ENCODE measurements at places on chromosomes 6 and 20.

DNA sequence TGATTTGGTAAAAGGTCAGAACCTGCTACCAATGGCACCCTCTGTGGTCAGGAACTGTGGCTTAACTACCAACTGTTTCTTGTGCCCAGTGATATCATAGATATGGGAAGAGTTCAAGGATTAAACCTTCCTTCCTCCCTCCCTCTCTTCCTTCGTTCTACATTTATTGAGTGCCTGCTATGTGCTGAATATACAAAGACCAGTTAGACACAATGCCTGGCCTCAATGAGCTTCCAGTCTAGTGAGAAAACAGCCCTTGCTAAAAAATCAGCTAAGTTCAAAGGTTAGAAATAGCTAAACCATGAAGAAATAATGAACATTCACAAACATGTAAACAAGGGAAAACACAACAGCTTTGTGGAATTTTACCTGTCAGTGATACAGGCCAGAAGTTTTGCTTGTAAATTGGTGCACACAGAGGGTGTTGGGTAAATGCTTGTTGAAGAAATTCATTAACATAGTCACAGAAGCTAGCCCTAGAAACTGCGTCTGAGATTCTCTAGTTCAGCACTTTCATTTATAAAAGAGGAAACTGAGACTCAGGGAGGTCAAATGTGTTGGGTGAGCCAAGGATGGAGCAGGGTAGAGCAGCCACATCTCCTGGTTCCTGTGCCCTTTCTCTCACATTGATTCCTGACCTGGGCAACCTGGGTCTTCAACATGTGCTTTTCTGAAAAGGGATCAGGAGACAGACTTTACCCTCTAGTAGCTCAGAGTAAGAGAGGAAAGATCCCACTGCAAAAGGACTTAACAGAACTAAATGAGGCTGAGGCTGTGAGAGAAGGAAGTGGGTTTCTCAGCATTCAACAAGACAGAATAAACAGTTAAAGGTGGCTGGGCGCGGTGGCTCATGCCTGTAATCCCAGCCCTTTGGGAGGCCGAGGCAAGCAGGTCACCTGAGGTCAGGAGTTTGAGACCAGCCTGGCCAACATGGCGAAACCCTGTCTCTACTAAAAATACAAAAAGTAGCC lies 14.4 kb upstream of the FOXO3 start:
- DNase-seq, result no peak
- H3K4me3 ChIP-seq, result no peak overlapping the region
- no peaks in the 10 kb centered on the region for H3K36me3 ChIP-seq
- peaks cover 5% of the 10 kb centered on the region for H3K4me1 ChIP-seq
- peaks cover 11% of the 10 kb centered on the region for H3K27me3 ChIP-seq
- no peak overlapping the region for H3K27ac ChIP-seq

DNA sequence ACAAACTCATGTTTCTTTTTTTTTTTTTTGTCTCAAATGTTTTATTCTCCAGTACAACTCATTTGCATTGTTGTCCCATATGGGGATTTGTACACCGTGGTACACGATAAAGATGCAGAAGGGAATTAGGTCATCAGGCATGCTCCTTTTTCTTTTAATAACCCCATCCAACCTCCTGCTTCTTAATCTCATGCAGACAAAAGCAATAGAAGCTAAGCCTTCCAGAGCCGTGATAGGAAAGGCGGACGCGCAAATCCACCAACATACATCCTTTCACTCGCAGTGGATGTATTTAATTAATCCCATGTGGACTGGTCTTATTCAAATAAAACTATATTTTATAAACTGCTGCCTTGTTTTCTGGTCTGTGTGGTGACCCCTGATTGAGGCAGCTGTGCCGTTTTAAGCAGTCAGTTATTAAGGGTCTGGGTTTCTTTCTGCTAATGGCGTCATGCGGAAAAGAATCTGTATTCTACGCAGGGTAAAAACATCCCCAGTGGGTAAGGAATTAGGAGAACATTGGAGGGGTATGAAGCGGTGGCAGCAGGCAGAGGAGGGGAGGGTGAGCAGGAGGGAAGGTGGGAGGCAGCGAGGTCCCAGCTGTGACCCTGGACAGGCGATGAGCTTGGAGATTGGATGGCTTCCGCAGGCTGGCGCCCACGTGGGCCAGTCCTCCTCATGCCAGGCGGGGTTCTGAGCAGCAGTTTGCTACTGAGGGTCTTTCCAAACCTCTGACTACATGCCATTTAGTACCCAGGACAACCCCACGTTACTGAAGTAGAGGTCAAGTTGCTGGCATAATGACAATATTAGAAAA lies 172.8 kb downstream of the LINC00237 start:
- H3K27ac ChIP-seq, result no peak overlapping the region
- no peak for DNase-seq
- H3K4me1 ChIP-seq, result no peaks in the 10 kb centered on the region
- no peaks in the 10 kb centered on the region for H3K36me3 ChIP-seq
- peaks cover 3% of the 10 kb centered on the region for H3K27me3 ChIP-seq

GRCh38 chr20:51127713-51128112 lies 104.8 kb upstream of the KCNG1 start:
- peaks cover 33% of the 10 kb centered on the region for H3K27me3 ChIP-seq
- no peaks in the 10 kb centered on the region for H3K4me1 ChIP-seq
- H3K27ac ChIP-seq, result no peak overlapping the region
- no peak for DNase-seq

DNA sequence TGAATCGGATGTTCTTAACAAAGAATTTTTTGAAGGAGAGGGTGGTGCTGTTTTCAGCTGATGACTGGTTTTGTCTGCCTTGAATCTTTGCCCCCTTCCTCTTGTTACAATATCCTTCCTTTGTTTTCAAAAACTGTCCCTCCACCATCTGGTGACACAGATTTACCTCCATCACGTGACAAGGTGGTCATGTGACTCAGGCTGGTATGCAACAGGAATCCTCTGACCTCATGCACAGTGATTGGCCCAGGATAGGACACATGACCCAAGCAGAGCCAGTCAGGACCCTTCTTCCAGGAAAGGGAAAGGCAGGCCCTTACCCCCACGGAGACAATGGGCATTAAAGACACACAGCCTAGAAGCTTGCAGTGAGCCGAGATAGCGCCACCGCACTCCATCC lies 84.7 kb upstream of the MC3R start:
- no peak for DNase-seq
- H3K27ac ChIP-seq, result no peak overlapping the region
- no peaks in the 10 kb centered on the region for H3K4me1 ChIP-seq
- no peak overlapping the region for H3K4me3 ChIP-seq

- no peak for DNase-seq
- H3K27me3 ChIP-seq, result no peaks in the 10 kb centered on the region
- no peaks in the 10 kb centered on the region for H3K36me3 ChIP-seq
- no peak overlapping the region for H3K27ac ChIP-seq
- no peak overlapping the region for H3K4me3 ChIP-seq
Measured at GRCh38 chr6:15630202-15630601, 32.6 kb downstream of the DTNBP1 start.

DNA sequence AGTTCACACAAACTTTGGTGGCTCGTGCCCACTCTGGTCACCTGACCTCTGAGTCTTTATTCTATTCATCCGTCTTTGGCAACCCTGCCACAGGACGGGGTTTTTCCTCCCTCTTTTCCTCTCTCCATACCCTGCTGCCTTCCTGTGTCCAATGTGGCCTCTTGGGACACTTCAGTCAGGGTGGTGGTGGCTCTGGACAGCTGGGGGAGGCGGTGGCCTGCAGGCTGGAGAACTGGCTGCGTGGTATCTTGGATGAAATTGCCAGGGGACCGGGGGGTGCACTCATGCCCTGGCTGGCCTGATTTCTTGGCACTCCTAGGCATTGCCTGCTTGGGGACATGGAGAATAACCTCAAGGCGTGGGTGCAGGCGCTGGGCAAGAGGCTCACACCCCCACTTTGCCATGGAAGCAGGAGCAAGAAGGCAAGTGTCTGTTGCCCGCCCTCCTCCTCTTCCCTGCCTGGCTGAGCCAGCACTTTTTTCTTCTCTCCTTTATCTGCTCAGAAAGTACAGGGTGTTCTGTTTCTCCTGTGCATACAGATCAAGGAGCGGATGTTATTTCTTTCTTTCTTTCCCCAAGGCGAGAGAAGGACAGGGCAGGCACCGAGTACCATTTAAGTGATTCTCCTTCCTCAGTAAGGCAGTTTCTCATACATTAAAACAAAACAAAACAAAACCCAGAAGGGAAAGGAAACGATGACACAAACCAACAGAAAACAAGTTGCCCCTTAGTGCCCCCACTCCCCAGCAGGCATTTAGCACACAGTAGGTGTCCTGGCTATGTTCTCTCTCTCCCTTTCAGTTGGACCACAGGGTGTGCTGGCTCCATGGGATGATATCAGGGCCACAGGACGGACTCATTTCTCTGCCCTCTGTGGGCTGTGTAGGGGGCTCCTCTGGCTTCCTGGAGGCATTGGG lies 155.5 kb upstream of the RNF24 start:
- no peak for DNase-seq
- H3K27ac ChIP-seq, result peak overlapping the region; percentile 91
- peaks cover 3% of the 10 kb centered on the region for H3K36me3 ChIP-seq
- H3K4me1 ChIP-seq, result peaks cover 65% of the 10 kb centered on the region
- peak overlapping the region; percentile 64 for H3K4me3 ChIP-seq
- no peaks in the 10 kb centered on the region for H3K27me3 ChIP-seq

DNA sequence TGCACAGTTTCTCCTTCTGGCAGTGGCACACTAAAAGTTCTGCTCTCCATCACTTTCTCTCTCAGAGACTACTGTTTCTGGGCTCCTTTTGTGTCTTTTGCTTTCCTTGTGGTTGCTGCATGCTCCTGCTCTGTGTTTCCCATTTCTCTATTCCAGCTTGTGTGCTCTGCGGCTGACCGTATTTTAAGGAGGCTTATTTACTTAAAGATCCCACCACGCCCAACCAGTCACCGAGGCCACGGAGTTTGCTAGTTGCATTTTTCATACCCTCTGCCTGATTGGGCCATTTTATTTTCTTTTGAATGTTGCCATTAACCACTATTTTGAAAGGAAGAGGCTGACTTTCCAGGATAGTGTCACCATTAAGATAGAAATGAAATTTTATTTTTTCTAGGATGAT lies 626.4 kb upstream of the MMS22L start:
- H3K27me3 ChIP-seq, result no peaks in the 10 kb centered on the region
- H3K4me1 ChIP-seq, result no peaks in the 10 kb centered on the region
- DNase-seq, result no peak
- no peak overlapping the region for H3K4me3 ChIP-seq
- no peaks in the 10 kb centered on the region for H3K36me3 ChIP-seq

- peaks cover 38% of the 10 kb centered on the region for H3K27me3 ChIP-seq
- peaks cover 11% of the 10 kb centered on the region for H3K4me1 ChIP-seq
- DNase-seq, result no peak
- H3K4me3 ChIP-seq, result no peak within 1 kb of the TSS
- H3K36me3 ChIP-seq, result no peaks in the 10 kb centered on the region
Measured at GRCh38 chr20:21513881-21514540, at the start of gene NKX2-2. Gene NKX2-2, minus strand, starts transcription at chr20:21514064. Its CDS starts 395 bp downstream, at chr20:21513669.

- H3K4me1 ChIP-seq, result peaks cover 40% of the 10 kb centered on the region
- H3K27me3 ChIP-seq, result no peaks in the 10 kb centered on the region
- no peak for DNase-seq
- H3K36me3 ChIP-seq, result no peaks in the 10 kb centered on the region
Measured at GRCh38 chr6:116840091-116840490, 11.2 kb upstream of the GPRC6A start.

DNA sequence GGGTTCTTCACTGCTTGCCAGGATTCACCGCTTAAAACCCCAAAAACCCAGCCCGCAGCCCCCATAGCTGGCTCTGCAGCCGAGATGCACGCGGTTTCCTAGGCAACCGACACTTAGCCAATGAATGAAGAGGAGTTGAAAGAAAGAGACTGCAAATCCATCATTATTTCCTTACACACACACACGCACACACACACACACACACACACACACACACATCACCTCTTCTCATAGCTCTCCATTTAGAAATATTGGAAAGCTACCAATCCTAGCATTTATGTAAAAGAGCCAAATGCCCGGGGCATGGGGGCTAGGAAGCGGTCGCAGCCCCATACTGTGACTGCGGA lies 3.4 kb upstream of the TUBB2B start:
- H3K27me3 ChIP-seq, result peaks cover 89% of the 10 kb centered on the region
- peak overlapping the region; percentile 81 for H3K4me3 ChIP-seq
- H3K27ac ChIP-seq, result no peak overlapping the region
- no peak for DNase-seq

GRCh38 chr20:23513164-23513563 lies 22.2 kb downstream of the CST8 start:
- no peaks in the 10 kb centered on the region for H3K36me3 ChIP-seq
- peaks cover 18% of the 10 kb centered on the region for H3K4me1 ChIP-seq
- no peak for DNase-seq
- no peak overlapping the region for H3K4me3 ChIP-seq
- H3K27ac ChIP-seq, result no peak overlapping the region
- H3K27me3 ChIP-seq, result peaks cover 6% of the 10 kb centered on the region

GRCh38 chr6:127317388-127318128 lies 25.9 kb downstream of the ECHDC1 start:
- H3K27ac ChIP-seq, result no peak overlapping the region
- DNase-seq, result no peak
- H3K36me3 ChIP-seq, result peaks cover 14% of the 10 kb centered on the region
- H3K27me3 ChIP-seq, result no peaks in the 10 kb centered on the region
- H3K4me1 ChIP-seq, result no peaks in the 10 kb centered on the region

GRCh38 chr6:56541741-56542360 lies 100.8 kb downstream of the DST start:
- peak; percentile 23 for DNase-seq
- peak overlapping the region; percentile 92 for H3K27ac ChIP-seq
- peak overlapping the region; percentile 76 for H3K4me3 ChIP-seq
- no peaks in the 10 kb centered on the region for H3K27me3 ChIP-seq

- H3K27ac ChIP-seq, result no peak overlapping the region
- no peak for DNase-seq
Measured at GRCh38 chr20:35314816-35315631, 22.8 kb upstream of the FAM83C start.

DNA sequence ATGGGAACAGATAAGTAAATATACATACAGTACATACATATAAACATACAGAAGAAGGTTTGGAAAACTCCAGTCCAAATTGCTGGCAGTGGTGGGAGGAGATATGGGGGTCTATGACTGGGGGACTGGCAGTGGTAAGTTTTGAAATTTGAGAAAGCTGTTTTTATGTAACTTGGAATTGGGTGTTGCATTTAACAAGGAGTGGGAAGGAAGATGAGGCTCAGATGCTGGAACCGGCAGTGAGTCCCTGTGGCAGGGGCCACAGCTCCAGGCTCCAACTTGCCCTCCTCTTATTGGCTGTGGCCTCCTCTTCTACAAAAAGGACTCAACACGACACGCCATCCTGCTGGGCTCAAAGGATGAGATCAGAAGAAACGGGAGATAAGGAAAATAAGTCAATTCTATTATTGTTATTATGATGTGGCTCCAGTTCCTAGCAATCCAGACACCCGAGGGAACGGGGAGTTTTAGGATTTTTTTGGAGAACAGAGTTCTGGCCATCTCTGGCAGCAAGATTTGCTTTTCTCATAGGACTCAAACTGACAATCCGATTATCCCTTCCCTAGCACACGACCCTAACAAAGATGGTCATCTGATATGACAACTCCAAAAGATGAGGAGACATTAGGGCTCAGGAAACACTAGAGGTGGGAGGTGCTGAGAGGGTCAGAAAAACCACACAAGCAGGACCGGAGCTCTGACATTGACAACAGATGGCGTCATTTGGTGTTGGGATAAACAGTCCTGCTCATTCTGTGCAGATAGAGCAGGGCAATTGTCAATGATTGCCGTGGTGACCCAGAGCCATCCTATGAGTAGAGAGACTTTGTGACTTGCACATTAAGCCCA lies 6.0 kb upstream of the TGM2 start:
- no peaks in the 10 kb centered on the region for H3K36me3 ChIP-seq
- peaks cover 80% of the 10 kb centered on the region for H3K4me1 ChIP-seq

- H3K27ac ChIP-seq, result no peak overlapping the region
- no peaks in the 10 kb centered on the region for H3K27me3 ChIP-seq
- no peak overlapping the region for H3K4me3 ChIP-seq
- H3K4me1 ChIP-seq, result no peaks in the 10 kb centered on the region
- no peak for DNase-seq
- no peaks in the 10 kb centered on the region for H3K36me3 ChIP-seq
Measured at GRCh38 chr6:130503146-130503545, 137.3 kb downstream of the TMEM200A start.
